SJCRH30 (cell line): ENCODE measurements at places on chromosomes 7 and 10. TPM values are rescaled to one million over a fixed set of nuclear protein-coding genes. Genes with fewer than 3 reads are reported as not detected.

The WIPF3 gene
- not detected in 2 replicates for total RNA-seq

The IDI2 gene
- total RNA-seq = not detected in 2 replicates

GRCh38 chr7:5223646-5224340 lies 33.8 kb downstream of the WIPI2 start:
- H3K27me3 ChIP-seq = no peaks in the 10 kb centered on the region
- peaks cover 49% of the 10 kb centered on the region for H3K36me3 ChIP-seq

GRCh38 chr7:57505176-57505575 lies 55.2 kb downstream of the ZNF716 start:
- no peak for DNase-seq
- no peak overlapping the region for H3K4me3 ChIP-seq
- no peaks in the 10 kb centered on the region for H3K36me3 ChIP-seq
- no peak overlapping the region for H3K27ac ChIP-seq

GRCh38 chr10:132028706-132029105 lies 37.0 kb upstream of the JAKMIP3 start:
- H3K36me3 ChIP-seq = no peaks in the 10 kb centered on the region
- H3K27me3 ChIP-seq = no peaks in the 10 kb centered on the region
- no peak for DNase-seq
- no peak overlapping the region for H3K4me3 ChIP-seq
- H3K27ac ChIP-seq = no peak overlapping the region

GRCh38 chr7:66016131-66016461 lies 34.1 kb upstream of the GUSB start:
- no peaks in the 10 kb centered on the region; the same call in 1 of the 2 replicates for H3K4me1 ChIP-seq
- DNase-seq = no peak
- no peaks in the 10 kb centered on the region for H3K36me3 ChIP-seq
- H3K4me3 ChIP-seq = no peak overlapping the region
- peaks cover 6% of the 10 kb centered on the region; the same call in 1 of the 2 replicates for H3K27me3 ChIP-seq

DNA sequence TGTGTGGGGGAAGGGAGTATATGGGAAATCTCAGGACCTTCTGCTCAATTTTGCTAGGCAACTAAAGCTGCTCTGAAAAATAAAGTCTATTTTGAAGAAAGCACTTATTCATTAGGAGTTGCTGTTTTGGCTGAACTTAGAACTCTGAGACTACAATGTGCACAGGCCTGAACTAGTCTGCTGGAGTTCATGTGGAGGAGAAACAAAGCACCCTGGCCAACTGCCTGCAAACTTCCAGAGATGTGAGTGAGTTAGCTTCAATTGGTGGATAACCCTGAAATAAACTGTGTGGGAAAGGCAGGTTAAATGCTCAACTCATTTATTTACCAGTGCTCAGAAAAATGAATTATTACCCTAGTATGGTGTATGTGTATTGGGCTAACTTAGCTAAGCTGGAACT lies 17.3 kb upstream of the FAM241B start:
- H3K4me1 ChIP-seq = no peaks in the 10 kb centered on the region
- no peaks in the 10 kb centered on the region for H3K36me3 ChIP-seq
- no peak overlapping the region for H3K27ac ChIP-seq
- no peaks in the 10 kb centered on the region for H3K27me3 ChIP-seq
- DNase-seq = no peak
- no peak overlapping the region for H3K4me3 ChIP-seq

DNA sequence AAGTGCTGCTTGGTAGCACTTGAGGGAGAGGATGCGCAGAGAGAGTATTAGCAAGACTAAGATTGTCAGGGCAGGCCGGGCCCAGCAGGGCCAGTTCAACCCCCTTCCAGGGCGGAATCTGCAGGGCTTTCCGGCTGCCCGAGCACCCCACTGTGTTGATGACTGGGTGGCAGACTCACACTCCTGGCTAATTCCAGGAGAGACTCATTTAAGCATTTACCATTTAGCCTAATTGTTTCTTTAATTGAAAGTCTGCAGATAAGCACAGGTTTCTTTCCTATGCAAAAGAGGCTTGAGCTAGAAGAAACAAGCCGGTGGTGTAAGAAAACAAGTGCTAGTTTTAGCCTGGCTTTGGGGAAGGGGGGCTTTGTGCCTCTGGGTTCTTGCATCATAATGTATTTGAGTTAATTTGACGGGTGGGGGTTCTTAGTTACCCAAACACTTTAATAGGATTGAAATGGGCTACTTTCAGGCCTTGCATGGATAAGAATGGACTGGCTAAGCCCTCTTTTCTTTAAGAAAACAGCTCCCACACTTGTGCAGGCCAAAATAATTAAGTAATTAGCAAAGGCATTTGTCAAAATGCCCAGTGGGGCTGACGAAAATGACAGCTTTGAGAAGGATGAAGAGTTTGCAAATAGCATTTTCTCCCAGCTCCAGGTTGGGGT lies 201.3 kb downstream of the MYOF start:
- H3K4me3 ChIP-seq = no peak overlapping the region
- no peak overlapping the region for H3K27ac ChIP-seq
- H3K4me1 ChIP-seq = no peaks in the 10 kb centered on the region
- no peak for DNase-seq
